K562 (cell line): ENCODE measurements at places on chromosomes 4 and X. TPM values are rescaled to one million over a fixed set of nuclear protein-coding genes. Genes with fewer than 3 reads are reported as not detected.

The ZNF157 gene
- polyA plus RNA-seq, result not detected in 2 replicates

The MXRA5 gene
- not detected in 2 replicates for polyA plus RNA-seq

The PCDH7 gene
- polyA plus RNA-seq, result not detected in 2 replicates

The POLN gene
- 0.32 and 0.46 TPM in 2 replicates for polyA plus RNA-seq

The TCEAL9 gene
- polyA plus RNA-seq, result 67.1 and 83.4 TPM in 2 replicates

The SSX2 gene
- 1.4 and 4.1 TPM in 2 replicates for polyA plus RNA-seq

The ENAM gene
- not detected in 2 replicates for polyA plus RNA-seq

DNA sequence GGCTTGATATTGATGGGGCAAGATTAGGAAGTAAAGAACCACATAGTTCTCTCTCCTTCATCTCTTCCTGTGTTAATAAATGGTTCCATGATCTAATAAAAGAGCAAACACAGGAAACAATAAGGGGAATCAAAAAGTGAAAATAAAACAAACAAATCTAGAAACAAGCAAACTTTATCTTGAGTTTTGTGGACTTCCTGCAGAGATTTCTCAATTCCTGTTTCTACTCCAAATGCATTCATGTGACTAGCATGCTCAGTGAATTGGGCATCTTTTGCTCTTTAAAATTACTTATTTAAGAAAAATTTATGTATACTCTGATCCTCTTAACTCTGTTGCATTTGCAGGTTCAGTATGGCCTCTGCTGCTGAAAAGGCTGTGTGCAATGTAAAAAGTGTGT, 682.0 kb downstream of the KCTD8 start:
- no peak for DNase-seq

- no peak for DNase-seq
Observed at GRCh38 chrX:134875671-134876070, 115.1 kb upstream of the SMIM10 start.

GRCh38 chr4:6282314-6282771, 12.7 kb downstream of the WFS1 start:
- DNase-seq, result no peak

GRCh38 chrX:56219700-56220099, 12.5 kb upstream of the KLF8 start:
- DNase-seq, result no peak

DNA sequence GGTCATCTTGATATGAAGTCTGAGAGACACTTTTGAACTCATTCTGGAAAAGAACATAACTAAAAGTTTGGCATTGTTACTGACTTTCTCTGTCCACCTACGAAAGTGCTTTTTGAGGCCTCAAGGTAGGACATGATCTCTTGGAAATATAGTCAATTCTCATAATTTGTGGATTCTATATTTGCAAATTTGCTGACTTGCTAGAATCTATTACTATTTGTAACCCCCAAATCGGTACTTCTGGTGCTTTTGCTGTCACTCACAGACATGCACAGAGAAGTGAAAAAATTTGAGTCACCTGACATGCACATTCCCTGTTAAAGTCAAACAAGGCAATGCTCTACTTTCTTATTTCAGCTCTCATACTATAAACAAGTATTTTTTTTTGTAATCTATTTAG, 35.6 kb downstream of the TSPAN7 start:
- no peak for DNase-seq

DNA sequence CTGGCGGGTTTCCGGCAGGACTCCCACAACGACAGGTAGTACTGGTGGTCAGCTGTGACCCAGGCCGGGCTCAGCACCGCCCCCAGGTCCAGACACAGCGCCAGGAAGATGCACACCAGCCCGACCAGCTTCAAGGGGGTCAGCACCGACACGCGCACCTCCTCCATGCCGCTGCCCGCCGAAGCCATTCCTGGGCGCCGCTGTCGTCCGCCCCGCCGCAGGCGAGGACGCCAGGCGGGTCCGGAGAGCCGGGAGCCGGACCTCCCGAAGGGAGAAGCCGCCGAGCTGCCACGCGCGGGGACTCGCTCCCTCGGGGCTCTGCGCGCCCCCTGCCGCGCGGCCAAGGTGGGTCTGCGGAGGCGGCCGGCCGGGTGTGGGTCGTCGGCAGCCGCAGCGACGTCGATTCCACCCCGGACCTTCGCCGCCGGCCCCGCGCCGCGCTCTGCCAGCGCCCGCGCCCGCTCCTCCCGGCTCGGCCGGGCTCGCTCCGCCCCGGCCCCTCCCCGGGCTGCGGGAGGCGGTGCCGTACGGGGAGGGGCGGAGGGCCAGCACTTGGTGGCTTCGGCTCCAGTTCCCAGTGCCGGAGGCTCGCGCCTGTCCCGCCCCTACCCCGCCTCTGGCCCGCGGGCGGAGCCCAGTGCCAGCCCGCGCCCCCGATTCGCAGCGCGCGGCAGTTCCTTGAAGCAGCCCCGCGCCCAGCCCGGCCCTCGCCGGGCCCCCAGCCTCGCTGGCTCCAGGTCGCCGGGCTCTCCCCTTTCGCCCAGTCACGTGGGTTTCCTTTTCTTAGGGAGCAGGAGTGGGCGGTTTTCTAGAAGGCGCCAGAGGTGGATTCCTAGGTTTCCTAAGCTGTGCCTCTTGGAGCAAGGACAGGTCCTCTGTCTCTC, at the start of gene TMEM47:
Gene TMEM47 (minus strand): TSS at position 444 of the 884 bp plus-strand sequence. CDS start 256 bp downstream, at position 188.
- peak; percentile 53 for DNase-seq

DNA sequence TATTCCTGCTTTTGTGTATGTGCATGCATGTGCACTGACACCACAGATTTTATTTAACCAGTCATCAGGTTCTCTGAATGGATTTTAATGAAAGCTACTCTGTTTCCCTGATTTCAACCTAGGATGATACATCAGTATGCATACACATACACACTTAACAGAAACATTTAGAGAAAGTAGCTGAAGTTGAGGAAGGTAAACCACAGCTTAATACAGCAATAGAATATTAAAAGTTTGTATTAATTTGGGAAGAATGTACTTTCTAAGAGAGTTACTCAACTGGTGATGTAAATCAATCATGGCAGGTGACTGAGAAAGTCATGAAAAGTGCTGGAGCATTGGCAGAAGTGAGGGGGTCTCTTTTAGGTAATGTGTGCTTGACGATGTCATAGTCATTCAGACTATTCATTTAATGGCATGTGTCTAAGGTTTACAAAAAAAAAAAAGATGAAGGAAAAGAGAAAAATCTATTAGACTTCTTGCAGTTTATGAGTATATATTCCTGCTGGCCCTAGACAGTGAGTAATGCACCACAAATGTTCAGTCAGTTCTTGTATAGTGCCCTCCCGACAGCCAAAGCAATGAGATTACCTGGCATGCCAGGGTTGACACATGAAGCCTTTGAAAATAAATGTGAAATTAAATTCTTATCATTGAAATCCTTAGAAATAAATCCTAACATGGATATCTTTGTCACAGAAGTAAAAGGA, 187.6 kb downstream of the RAPGEF2 start:
- DNase-seq, result no peak

GRCh38 chr4:35912174-35912573, 332.1 kb downstream of the ARAP2 start:
- no peak for DNase-seq

GRCh38 chrX:105945266-105945665, 93.3 kb downstream of the SERPINA7 start:
- DNase-seq, result no peak

DNA sequence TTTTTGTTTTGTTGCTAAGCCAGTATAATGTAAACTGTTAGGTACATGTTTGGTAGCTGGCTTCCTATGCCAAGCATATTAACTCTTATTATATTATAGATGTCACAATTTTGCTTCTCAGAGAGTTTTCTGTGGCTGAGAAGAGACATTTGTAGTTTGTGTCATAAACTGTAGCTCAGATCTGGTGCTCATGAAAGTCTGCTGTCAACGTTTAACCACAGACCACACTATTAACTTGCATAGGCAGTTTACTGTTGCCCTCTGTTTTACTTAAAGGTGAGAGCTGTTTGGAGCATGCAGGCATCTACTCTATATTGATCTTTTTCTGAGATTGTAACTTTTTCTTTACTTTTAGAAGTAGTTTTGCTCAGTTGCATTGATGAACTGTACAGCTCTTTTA, 166.8 kb downstream of the TLL1 start:
- no peak for DNase-seq

GRCh38 chr4:74095482-74095881, 3.5 kb downstream of the CXCL2 start:
- no peak for DNase-seq

GRCh38 chr4:170231377-170231776, 141.6 kb upstream of the AADAT start:
- no peak for DNase-seq

DNA sequence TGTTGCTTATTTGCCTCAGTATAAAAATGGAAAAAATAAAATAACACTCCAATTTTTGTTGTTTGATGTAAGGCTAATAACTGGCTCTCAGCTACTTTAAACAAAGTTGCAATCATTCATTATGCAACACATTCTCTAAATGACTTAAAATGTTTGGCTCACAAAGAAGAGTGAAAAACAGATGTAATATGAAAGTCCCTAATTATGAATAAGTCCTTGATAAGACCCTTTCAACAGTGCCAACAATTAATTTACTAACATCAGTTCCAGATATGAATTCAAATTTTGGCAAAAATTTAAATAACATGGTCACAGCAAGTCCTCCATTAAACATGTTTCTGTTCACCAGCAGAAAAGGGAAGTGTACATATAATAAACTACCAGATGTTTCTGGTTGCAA, 69.8 kb downstream of the PAPSS1 start:
- DNase-seq, result no peak

DNA sequence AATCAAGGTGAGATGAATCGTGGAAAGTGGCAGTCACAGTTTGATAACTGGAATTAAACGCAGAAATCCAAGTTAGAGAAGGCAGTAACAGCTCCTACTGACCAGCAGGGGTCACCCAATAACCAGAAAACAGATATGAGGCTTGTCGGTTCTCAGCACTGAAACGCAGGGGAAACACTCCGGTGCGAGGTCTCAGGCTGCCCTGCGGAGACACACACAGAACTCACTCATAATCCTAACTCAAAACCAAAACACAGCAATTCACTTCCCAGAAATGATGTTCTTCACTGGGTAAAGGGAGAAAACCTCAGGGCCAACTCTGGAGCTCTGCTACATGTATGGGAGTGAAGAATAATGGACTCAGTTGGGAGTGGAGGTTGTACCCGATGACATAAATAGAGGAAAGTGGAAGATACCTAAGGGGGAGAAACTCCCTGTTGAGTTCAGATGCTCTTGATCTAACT, 384.4 kb downstream of the RAPGEF2 start:
- DNase-seq, result peak; percentile 78
